Epithelial cell of proximal tubule (primary cell): ENCODE measurements at places on chromosomes 13 and 19. TPM values are rescaled to one million over a fixed set of nuclear protein-coding genes. Genes with fewer than 3 reads are reported as not detected.

GRCh38 chr13:110124201-110124940 lies 182.6 kb downstream of the COL4A1 start:
- DNase-seq = no peak

DNA sequence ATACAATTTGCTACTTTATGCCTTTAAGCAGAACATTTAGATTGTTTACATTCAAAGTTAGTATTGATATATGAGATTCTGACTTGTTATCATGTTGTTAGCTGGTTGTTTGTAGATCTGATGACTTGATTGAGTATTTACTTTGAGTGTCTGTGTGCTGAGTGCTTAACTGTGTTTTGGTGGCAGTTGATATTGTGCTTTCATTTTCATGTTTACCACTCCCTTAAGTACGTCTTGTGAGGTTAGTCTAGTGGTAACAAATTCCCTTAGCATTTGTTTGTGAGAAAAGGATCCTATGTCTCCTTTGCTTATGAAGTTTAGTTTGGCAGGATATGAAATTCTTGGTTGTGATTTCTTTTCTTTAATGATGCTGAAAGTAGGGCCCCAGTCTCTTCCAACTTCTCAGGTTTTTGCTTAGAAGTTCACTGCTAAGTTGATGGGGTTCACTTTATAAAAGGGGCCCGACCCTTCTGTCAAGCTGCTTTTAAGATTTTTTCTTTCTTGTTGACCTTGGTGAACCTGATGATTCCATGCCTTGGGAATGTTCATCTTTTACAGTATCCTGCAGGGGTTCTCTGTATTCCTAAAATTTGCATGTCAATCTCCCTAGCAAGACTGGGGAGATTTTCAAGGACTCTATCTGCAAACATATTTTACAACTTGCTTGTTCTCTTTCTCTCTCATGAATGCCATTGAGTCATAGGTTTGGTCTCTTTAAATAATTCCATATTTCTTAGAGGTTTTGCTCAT lies 1095.4 kb upstream of the PCDH20 start:
- DNase-seq = no peak

GRCh38 chr13:24742294-24742693 lies 21.7 kb upstream of the RNF17 start:
- DNase-seq = no peak

Gene ZNF793
- 1.3 and 1.7 TPM in 2 replicates for total RNA-seq

DNA sequence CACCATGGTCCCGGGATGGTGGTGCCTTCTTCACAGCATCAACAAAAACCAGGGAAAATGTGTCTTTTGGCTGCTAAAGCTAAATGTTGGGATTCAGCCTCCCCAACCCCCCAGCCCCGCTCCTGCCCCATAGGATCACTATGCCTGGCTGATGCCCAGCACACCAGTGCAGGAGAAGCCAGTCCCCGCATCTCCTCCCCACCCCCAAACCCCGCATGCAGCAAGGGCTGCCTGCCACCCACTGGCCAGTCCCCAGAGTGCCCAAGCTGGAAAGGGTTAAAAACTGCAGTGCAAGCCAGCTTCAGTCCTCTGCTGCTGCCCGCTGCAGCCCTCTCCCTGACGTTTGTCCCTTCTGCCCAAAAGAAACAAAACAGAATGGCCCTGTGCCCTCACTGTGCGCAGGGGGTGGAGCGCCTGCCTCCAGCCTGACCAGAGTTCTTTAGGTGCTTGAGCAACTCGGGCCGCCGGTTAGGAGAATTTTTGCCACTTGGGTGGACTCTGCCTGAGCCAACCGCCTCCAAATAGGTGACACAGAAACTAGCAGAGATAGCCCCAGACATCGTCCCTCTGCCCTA lies 3.7 kb downstream of the CALM3 start:
- DNase-seq = no peak

Gene SBNO2
- total RNA-seq = 56.2 and 66.1 TPM in 2 replicates

DNA sequence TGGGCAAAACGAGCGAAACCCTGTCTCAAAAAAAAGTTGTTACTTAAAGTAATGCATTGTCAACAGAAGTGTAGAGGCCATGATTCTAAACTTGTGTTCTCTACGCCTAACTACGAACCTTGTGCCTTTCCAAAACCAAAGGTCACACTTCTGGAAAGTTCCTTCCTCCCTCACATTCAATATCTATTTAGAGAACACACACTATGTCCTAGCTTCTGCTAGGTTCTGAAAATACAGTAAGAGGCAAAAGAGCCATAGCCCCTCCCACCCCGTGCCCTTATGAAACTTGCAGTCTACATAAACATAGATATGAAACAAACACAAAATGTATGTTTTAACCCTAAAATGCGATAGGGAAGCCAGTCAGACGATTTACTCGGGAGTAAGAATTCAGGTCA lies 36.4 kb downstream of the RNF6 start:
- no peak for DNase-seq

DNA sequence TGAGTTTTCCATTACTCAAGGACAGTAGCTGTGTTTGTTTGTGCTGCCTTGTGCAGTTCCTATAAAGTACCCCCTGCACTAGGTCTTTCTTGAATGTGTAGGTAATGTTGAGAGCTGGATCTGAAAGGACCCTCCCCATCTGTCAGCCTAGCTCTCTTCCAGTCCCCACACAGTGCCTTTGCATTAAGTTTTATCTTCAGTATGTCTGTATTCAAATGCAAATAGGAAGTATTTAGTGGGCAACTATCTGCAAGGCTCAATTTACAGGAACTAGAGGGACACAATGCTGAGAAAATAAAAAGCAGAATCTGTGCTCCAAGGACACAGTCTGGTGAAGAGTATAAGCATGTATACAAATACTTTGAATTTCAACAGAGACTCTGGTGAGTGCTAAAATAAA lies 558.5 kb downstream of the RFC3 start:
- DNase-seq = no peak
